ENCODE measurements at places on chromosomes 12 and 14. TPM values are rescaled to one million over a fixed set of nuclear protein-coding genes. Genes with fewer than 3 reads are reported as not detected.

DNA sequence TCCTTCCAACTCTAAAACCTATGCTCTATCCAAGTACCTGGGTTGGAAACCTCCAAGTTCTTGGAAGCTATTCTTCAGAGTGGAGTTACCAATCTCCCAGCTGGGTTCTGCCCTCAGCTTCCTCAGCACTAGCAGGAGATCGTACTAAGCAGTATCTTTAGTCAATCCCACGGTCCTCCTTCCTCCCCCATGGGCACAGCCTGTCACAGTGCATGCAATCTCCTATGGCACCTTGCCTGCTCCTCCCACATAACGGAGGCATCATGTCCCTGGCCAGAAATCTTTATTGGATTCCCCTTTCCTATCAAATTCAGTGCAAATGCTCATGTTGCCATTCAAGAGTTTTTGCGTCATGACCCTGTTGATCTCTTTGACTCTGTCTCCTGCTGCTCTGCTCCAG, 5.4 kb upstream of the LPAR5 start:
- H3K27me3 ChIP-seq, result peaks cover 27% of the 10 kb centered on the region
- no peaks in the 10 kb centered on the region for H3K4me1 ChIP-seq
- no peak overlapping the region for H3K4me3 ChIP-seq
- no peak for DNase-seq
- peaks cover 26% of the 10 kb centered on the region for H3K36me3 ChIP-seq
- H3K27ac ChIP-seq, result no peak overlapping the region

- peaks cover 29% of the 10 kb centered on the region for H3K4me1 ChIP-seq
- no peak overlapping the region for H3K4me3 ChIP-seq
- no peaks in the 10 kb centered on the region for H3K36me3 ChIP-seq
- no peak for DNase-seq
- H3K27ac ChIP-seq, result no peak overlapping the region
Measured at GRCh38 chr12:127480775-127481314, 786.1 kb upstream of the TMEM132C start.

Gene ANO2
- 0.39 TPM for total RNA-seq

- peaks cover 3% of the 10 kb centered on the region for H3K27me3 ChIP-seq
- no peak overlapping the region for H3K27ac ChIP-seq
- no peak overlapping the region for H3K4me3 ChIP-seq
Measured at GRCh38 chr12:9163392-9163791, 44.8 kb downstream of the PZP start.

- no peaks in the 10 kb centered on the region for H3K36me3 ChIP-seq
- no peak overlapping the region for H3K27ac ChIP-seq
- DNase-seq, result no peak
Measured at GRCh38 chr12:14927267-14927666, 11.1 kb downstream of the ERP27 start.

DNA sequence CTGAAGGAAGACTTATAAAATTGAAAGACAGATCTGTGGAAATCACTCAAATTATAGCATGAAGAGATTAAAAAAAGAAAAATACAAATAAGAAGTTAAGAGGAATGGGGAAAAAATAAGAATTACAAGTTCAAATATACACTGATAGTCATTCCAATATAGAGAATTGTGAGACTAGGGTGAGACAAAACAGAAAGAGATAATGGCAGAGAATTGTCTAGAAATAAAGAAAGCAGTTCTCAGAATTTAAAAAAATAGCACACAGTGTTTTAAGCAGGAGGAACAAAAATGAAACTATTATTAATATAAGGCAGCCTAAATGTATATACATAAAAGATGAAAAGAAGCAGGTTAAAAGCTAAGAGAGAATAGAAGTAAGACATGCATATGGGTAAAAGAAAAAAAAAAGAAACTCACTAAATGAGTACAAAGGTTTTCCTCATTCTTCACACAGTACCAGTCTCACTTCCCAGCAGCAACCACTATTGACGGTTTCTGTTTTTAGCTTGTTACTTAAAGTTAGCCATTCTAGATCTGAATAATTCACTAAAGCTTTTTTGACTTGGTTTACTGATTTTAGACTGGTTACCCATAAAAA, 31.1 kb downstream of the SLC38A4 start:
- no peak for DNase-seq

GRCh38 chr14:61226015-61226654, 55.0 kb downstream of the TMEM30B start:
- no peak overlapping the region for H3K4me3 ChIP-seq
- peaks cover 7% of the 10 kb centered on the region for H3K4me1 ChIP-seq
- H3K27me3 ChIP-seq, result peaks cover 3% of the 10 kb centered on the region
- DNase-seq, result no peak
- H3K36me3 ChIP-seq, result no peaks in the 10 kb centered on the region

Gene HOXC10
- total RNA-seq, result 1.4 TPM

Gene ZNF839
- total RNA-seq, result 6.7 TPM

DNA sequence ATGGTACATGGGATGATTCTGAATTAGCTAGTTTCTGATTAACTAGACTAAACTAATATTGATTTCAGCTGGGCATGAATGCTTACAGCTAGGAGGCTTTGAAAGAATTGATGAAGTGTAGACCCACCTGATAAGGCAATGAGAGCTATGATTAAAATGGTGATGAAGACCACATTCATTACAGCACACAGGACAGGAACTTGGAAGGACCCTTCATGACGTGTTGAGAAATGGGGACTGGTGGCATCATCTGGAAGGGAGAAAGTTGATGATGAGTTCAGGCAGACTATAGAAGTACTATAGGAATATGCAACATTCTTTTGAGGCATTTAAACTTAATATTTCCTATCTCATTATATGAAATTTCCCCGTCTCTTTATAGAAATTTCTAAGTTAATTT, 4.5 kb downstream of the CD69 start:
- DNase-seq, result no peak
- no peak overlapping the region for H3K4me3 ChIP-seq
- H3K36me3 ChIP-seq, result no peaks in the 10 kb centered on the region
- peaks cover 2% of the 10 kb centered on the region for H3K27me3 ChIP-seq
- peaks cover 5% of the 10 kb centered on the region for H3K4me1 ChIP-seq

DNA sequence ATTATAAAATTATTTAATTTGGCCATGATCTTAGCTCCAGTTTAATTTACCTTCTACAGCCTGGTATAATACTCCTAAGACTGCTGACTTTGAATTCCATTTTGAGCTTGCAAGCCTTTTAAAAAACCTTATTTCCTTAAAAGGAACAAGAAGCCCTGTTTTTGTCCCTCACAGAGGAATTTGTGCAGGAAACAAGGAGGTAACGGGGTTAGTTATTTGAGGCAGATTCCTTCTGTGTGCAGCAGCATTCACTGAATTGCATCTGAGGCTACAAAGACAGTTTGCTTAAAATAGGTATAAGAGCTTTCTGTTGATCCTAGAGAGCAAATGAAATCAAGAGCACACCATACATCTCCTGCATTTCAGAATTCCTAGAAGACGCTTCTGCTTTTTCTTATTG, 403.3 kb upstream of the PRICKLE1 start:
- H3K27me3 ChIP-seq, result no peaks in the 10 kb centered on the region
- H3K4me3 ChIP-seq, result no peak overlapping the region
- no peak for DNase-seq
- no peaks in the 10 kb centered on the region for H3K4me1 ChIP-seq
- H3K36me3 ChIP-seq, result no peaks in the 10 kb centered on the region

DNA sequence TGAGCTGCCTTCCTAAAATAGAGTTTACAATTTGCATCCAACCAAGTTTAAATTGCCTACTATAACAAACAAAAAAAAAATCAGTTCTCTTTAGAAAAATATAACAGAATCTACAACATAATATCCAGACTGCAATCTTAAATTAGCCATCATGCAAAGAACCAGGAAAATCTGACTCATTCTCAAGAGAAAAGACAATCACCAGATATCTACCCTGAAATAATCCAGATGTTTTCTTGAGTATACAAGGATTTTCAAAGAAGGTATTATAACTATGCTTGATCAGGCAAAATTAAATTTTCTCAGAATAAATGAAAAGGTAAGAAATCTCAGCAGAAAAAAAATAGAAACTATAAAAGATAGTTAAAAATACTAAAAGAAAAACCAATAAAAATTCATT, 115.6 kb downstream of the CCER1 start:
- H3K36me3 ChIP-seq, result no peaks in the 10 kb centered on the region
- H3K4me3 ChIP-seq, result no peak overlapping the region
- H3K4me1 ChIP-seq, result no peaks in the 10 kb centered on the region
- DNase-seq, result no peak
- H3K27ac ChIP-seq, result no peak overlapping the region

GRCh38 chr12:127041985-127042625, 1224.9 kb upstream of the TMEM132C start:
- no peak for DNase-seq
- peaks cover 3% of the 10 kb centered on the region for H3K27me3 ChIP-seq
- H3K4me1 ChIP-seq, result peaks cover 64% of the 10 kb centered on the region
- H3K36me3 ChIP-seq, result no peaks in the 10 kb centered on the region

Gene RTL1
- not detected for total RNA-seq

GRCh38 chr14:56423544-56423943, 156.1 kb upstream of the TMEM260 start:
- no peaks in the 10 kb centered on the region for H3K36me3 ChIP-seq
- H3K4me1 ChIP-seq, result peaks cover 17% of the 10 kb centered on the region
- peaks cover 19% of the 10 kb centered on the region for H3K27me3 ChIP-seq
- no peak for DNase-seq
- H3K27ac ChIP-seq, result no peak overlapping the region

GRCh38 chr12:6613015-6613775, 6.0 kb upstream of the CHD4 start:
- DNase-seq, result peak; percentile 72
- no peaks in the 10 kb centered on the region for H3K27me3 ChIP-seq
- peaks cover 29% of the 10 kb centered on the region for H3K4me1 ChIP-seq
- H3K27ac ChIP-seq, result peak overlapping the region; percentile 74

- peak overlapping the region; percentile 69 for H3K27ac ChIP-seq
- no peak for DNase-seq
- peak overlapping the region; percentile 84 for H3K4me3 ChIP-seq
- H3K27me3 ChIP-seq, result peaks cover 7% of the 10 kb centered on the region
- peaks cover 2% of the 10 kb centered on the region for H3K36me3 ChIP-seq
Measured at GRCh38 chr12:80714055-80714454, 2.7 kb upstream of the MYF5 start.

- no peak overlapping the region for H3K4me3 ChIP-seq
- peaks cover 5% of the 10 kb centered on the region for H3K27me3 ChIP-seq
- no peaks in the 10 kb centered on the region for H3K36me3 ChIP-seq
- H3K4me1 ChIP-seq, result peaks cover 12% of the 10 kb centered on the region
- H3K27ac ChIP-seq, result no peak overlapping the region
- no peak for DNase-seq
Measured at GRCh38 chr12:49923035-49923644, 19.4 kb upstream of the FAIM2 start.

DNA sequence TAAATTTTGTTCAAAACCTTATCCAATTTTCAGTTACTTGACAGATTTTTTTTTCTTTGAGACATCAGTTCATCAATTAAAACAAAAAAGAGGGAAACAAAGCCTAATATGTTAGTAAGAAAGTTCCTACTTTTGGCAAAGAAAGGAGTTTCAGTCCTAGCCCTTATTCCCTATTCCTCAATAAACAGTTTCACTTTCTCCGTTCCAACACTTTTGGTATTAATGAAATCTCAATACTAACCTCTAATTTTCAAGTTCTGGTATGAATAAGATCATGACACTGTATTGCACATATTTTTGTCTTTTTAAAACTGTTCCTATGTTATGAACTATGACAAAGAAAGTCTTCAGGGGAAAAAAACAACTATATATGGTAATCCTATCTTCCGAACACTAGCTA, 48.4 kb downstream of the RPS6KA5 start:
- no peak overlapping the region for H3K4me3 ChIP-seq
- no peaks in the 10 kb centered on the region for H3K27me3 ChIP-seq
- DNase-seq, result no peak
- H3K27ac ChIP-seq, result no peak overlapping the region
- H3K4me1 ChIP-seq, result no peaks in the 10 kb centered on the region

DNA sequence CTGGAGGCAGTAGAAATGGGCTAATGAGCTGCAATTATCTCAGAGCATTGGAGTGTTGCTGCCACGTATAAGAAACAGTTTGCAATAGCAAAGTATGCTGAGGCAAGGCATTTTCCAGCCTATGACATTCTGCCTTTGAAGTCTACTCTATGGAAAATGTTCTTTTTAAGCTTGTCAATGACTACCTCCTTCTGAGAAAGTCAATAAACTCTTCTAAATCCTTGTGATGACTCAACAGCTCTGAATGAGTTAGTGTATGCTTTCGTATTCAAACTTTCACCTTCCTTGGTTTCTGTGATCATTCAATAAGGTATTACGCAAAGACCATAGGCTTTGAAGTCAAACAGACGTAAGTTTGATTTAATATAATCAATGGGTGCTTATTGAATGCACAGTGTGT, 111.2 kb downstream of the CAPZA3 start:
- H3K27ac ChIP-seq, result no peak overlapping the region
- peaks cover 12% of the 10 kb centered on the region for H3K4me1 ChIP-seq
- no peak overlapping the region for H3K4me3 ChIP-seq
- no peak for DNase-seq
- H3K36me3 ChIP-seq, result no peaks in the 10 kb centered on the region
- no peaks in the 10 kb centered on the region for H3K27me3 ChIP-seq

Data from HFFc6 (cell line).